ENCODE measurements at places on chromosomes 6 and 20.

- no peak for DNase-seq
Measured at GRCh38 chr6:3259491-3259958, 778 bp downstream of the PSMG4 start.

- DNase-seq, result no peak
Measured at GRCh38 chr6:134529921-134530320, 212.0 kb upstream of the SGK1 start.

GRCh38 chr6:3227363-3228045, at the start of gene TUBB2B:
TUBB2B (minus strand) TSS chr6:3227653; CDS start chr6:3227543, 110 bp downstream.
- no peak for DNase-seq

DNA sequence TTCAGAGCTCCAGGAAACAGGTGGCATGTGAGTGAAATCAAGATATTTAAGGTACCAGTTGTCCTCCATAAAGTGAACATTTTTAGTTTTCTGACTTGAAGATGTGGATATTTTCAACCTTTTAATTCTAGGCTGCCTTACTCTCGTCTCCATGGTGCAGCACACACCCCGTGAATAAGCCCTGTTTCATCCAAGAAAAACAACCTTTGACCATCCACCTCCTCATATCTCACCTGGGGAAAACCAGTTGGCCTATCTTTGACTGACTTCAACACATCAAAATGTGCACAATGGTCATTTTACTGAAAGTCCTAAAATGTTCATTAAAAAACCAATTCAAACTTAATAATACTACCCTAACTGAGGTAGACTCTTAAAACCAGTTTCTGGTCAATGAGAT, 73.8 kb upstream of the CD2AP start:
- DNase-seq, result no peak

Data from T follicular helper cell (primary cell).